ENCODE measurements at places on chromosomes 7 and 10.

DNA sequence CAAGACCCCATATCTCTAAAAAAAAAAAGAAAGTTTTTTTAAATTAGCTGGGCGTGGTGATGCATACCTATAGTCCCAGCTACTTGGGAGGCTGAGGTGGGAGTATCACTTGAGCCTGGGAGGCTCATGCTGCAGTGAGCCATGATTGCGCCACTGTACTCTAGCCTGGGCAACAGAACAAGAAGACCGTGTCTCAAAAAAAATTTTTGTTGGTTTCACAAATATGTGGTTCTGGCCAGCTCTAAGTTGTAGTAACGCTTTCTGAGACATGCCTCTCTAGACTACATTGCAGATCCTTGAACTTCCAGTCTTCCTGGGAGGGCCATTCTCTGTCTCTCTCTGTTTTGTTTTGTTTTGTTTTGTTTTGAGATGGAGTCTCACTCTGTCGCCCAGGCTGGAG, 24.6 kb upstream of the RHBDD2 start:
- DNase-seq: no peak

DNA sequence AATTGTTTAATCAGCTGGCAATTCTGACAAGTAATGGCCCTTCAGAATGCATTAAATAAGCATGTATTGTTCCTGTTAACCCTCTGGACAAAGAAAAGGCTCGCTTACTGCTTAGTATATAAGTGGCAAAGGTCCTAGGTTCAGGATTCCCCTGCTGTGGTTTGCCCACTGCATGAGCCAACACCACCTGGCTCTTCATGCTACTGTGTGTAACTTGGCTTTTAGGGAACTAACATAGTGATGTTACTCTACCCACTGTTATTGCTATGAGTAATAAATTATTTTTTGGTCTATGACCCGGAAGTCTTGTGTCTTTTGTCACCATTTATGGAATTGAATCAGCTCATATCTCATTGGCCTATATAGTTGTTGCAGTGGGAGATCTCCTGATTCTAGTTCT, 791.7 kb upstream of the PHF14 start:
- no peak for DNase-seq

GRCh38 chr7:74093671-74094223, 10.1 kb downstream of the LIMK1 start:
- DNase-seq: no peak

DNA sequence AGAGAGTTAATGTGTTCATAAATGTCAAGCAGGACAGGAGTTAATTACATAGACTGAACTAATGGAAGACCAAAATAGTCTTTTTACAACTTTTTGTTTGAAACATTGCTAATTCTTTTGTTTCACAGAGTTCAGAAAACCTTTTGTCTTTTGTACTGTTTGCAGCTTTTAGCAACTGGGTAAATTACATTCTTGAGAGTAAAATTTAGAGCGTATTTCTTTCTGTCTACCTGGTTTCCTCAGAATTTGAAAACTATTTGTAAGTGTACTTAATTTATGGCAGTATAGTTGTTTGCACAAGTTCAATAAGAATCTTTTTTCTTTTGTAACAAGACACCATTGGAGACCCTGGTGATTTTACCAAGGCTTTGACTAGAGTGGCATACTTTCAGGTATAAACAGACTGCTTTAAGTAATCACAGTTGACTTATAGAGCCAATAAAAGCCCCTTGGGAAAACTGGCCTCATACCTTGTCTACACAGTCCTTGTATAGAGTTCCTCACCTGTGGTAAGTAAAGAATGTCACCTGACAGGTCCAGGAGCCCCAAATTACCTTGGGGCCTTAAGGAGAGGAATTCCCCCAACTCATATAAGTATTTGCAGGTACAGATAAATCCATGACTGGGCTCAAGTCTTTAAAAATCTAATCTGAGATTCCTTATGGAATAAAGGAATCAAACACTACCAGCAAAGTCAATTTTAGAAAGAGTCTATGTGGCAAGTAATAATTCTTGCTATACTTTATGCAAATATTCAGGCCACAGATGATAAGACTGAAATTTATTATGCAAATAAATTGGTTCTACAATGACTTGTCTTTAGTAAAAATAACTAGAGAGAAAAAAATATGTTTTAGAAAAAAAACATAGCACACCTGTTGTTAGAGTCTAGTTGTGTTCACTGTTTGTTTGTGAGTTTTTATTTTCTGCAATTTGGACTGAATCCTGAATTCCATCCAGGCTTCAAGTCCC, 23.6 kb upstream of the CREB3L2 start:
- DNase-seq: no peak

- no peak for DNase-seq
Observed at GRCh38 chr10:116113721-116114501, 159.1 kb downstream of the GFRA1 start.

- DNase-seq: no peak
Observed at GRCh38 chr7:144384071-144384470, 19.4 kb downstream of the NOBOX start.

- no peak for DNase-seq
Observed at GRCh38 chr7:70612811-70613210, 519.1 kb upstream of the GALNT17 start.

DNA sequence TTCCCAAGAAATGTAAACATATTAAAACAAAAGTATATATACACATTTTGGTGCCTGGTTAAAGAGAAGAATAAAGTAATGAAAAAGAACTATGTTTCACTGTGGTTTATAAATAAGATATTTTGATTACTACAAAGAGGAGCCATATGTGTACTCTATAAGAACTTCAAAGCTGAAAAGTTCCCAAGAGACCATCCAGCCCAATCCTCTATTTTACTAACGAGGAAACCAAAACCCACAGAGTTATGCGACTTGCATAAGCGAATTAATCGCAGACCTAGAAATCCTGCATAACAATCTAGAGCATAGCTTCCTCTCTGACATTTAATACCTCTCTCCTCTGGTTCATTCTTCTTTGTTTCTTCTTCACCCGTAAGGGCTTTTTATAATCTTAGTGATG, 937.1 kb downstream of the CNTNAP2 start:
- DNase-seq: no peak

GRCh38 chr7:65832281-65832680, 40.6 kb upstream of the VKORC1L1 start:
- no peak for DNase-seq

GRCh38 chr10:77244746-77245145, 392.9 kb downstream of the KCNMA1 start:
- no peak for DNase-seq

DNA sequence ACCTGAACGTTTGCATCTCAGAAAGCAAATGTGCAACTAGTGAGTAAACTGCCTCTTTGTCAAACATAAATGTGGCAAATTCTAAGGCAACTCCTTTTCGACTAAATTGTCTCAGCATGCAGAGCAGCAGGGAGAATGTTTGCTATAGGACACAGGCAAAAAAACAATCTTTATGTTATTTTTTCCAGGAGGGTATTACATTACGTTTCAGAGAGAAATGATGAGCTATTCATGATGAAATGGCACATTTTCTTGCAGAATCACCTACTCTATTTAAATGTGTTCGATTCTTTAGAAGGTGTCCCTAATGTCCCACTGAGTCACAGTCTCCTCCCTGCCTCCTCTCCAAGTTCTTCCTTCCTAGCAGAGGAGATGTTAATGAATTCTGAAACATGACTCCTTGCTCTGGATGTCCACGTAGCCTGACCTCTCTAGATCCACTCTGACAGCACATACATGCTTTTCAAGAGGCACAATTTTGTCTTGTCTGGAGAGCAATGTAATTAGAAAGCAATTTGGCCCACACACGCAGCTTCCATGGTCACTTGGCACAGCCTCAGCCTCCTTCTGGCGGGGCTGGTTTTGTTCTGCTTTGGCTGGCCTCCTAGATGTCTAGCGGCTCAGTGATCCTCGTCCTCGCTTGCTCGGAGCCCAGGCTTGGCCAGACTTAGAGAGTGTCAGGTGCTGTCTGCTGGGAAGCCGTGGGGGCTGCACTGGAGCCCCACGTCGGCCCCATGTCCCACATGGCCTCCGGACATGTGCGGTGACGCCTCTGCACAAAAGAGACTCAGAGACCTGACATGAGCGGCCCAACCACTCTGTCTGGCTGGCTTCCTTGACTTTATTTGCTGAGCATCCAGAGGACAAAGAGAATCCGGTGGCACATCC, 125.7 kb upstream of the ZNF438 start:
- DNase-seq: no peak

DNA sequence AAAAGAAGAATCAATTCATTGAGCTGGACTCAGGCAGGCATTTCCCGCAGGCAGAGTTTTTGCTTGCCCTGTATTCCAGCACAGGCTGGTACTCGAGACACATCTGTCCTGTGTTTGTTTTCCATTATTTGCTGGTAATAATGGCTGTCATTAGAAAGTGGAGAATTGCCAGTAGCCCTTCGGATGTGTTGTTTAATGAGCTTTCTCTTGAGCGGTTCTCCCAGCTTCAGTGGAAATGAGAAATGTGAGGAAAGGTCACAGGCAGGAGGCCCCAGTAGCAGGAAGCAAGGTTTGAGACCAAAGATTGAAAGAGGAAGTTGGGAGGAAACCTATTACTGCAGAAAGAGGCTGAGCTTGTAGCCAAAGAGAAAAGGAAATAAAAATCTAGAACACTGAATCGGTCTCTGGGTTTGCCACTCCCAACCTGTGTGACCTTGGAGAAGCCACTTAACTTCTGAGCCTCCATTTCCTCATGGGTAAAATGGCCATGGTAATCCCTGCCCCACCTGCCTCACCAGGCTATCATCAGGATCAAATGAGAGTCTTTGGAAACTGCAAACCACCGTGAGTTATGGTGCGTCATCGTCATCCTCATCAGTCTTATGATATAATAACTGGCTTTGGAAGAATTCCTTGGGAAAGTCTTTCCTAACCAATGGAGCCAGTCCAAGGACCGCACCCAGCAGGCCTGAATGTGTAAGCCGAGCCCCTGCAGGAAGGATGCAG, 67.7 kb downstream of the TACR2 start:
- no peak for DNase-seq

- peak; percentile 90 for DNase-seq
Observed at GRCh38 chr7:21338728-21339164, 89.1 kb upstream of the SP4 start.

DNA sequence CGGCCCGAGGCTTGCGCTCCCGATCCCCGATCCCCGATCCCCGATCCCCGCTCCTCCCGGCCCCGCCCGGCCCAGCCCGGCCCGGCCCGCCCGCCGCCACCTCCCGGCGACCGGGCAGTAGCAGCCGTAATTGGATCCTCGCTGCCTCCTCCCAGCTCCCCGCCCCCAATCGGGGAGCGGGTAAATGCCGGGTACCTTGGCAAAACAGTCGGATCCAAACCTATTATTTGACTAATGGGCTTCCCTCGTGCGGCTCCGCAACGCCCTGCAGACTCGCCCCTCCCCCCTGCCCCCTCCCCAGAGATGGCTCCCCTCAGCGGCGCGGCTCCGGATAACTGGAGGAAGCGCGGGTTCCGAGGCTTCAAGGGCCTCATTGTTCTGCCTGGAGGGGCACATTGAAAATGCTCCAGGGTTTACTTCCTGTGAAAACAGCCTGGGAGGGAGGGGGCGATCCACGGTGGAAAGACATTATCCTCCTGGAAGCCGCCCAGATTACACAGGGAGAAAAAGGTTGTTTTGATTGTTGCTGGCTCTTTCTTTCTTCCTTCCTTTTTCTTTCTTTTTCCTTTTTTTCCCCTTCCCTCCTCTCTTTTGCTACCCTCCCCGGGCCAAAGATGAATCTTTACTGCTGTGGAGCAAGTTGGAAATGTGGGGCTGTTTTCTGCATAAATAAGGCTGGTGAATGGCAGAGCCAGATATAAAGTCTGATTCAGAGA, 94.7 kb upstream of the ZMIZ1 start:
- peak; percentile 26 for DNase-seq

- DNase-seq: no peak
Observed at GRCh38 chr7:93728292-93728691, 153.8 kb upstream of the CALCR start.

DNA sequence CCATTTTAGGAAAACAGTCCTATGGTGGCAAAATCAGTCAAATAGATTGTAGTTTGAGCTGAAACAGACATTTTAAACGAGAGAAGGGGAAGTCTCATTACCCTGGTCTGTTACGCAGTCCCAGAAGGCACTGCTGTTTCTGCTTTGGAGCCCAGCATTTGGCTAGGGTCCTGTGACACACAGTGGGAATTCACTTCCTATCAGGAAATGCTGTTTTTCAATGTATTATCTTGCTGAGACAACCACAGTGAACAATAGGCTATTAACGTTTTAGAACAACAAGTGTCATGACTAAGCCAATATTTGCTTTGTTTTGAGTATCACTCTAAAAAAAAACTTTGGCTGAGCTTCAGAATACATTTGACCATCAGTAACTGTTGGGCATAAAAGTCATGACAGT, 74.1 kb downstream of the ADD3 start:
- peak; percentile 45 for DNase-seq

DNA sequence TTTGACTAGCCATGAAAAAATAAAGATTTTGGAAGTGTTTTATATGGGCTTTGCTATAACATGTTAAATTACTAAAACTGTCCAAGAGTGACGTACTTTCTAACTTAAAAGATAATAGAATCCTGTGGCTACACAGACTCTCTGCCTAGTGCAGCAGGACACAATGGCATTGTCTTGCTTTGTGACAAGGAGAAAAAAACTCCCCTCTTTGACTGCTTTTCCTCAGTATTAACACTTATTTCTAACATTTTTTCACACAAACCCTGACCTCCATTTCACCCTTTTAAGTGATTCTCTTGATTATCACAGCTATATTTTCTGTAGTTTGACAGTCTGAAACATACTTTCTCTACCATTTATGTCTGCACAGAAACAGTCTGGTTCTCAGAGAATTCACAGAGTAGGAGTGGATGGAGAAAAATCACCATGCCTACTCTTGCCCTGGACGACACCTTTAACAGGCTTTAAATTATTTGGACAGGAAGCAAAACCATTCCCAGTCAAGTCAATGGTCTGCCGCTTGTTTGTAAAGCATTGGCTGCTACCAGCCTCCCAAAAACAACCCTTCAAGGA, 336.3 kb upstream of the SMIM30 start:
- no peak for DNase-seq

DNA sequence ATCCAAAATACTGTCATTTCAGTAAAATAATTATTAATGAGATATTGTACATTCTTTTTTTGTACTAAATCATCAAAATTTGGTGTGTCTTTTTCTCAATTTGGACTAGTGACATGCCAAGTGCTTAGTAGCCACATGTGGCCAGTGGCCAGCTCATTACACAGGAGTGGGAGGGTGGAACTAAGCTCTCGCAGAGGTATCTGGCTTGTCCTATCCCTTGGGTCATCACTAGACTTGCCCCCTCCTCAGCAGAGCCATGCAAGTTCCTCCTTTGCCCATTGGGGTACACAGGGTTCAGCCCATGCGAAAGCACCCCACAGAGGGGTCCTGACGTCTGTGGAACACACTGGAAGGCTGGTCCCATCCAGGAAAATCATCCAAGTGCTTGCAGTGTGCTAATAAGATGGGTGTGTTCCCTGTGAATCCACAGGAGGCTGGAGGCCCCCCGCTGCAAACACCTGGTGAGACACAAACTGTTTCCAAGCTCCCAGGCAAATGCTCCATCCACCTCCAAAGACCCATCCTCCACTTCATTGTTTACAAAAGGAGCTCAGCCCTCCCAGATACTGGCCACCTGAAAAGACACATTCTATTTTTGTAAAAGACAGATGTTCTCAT, 1.3 kb downstream of the ARHGAP22 start:
- DNase-seq: no peak

- DNase-seq: no peak
Observed at GRCh38 chr7:133044722-133045473, 37.0 kb downstream of the CHCHD3 start.
